ENCODE measurements at places on chromosomes 3 and 15.

- no peak for DNase-seq
Observed at GRCh38 chr3:190003681-190004123, 117.0 kb downstream of the P3H2 start.

DNA sequence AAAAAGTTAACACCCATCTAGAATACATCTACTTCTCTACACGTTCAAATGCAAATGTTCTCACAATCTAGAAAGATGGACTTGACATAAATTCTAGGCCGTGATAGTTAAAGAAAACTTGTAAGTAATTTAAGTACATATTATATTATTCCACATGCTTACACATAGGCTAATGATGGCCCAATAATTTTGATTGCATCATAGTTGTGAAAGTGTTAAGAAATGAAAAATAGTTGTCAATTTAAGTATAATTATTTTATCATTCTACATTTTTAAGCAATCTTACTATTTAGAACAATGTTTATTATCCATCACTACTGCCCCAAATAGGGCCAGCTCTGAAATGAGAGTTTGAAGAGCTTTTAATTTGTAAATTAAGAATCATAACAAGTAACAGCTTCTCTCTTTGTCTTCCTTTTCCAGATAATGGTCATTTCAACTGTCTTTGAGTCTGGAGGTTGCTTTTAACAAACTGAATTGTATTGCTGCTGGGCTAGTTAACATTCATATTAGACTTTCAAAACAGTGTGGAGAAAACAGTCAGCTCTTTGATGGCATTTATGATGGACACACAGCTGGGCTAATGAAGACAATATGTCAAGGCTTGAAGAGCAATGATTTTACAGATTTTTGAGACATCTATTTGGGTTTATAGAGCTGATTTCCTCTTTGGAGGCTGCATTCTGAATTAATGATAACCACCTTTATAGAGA, 246.1 kb upstream of the KCNH8 start:
- no peak for DNase-seq

DNA sequence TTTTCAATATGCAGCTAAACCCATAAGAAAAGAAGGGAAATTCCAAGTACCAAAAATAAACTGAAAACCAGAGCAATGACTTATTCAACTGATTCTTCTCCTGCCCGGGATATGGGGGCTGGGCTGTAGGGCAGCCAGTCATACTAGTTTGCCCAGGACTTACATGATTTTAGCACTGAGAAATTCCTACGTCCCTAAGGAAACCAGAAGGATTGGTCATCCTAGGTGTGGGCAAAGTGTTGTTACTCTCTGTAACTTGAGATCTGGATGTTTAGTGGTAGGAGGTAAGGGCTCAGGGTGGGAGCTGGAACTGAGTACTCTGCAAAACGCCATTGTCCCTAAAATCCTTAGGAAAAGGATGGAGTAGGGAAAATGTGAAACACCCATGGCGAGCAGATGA, 1.2 kb upstream of the DAZL start:
- no peak for DNase-seq

GRCh38 chr3:21894459-21895340, 143.7 kb upstream of the ZNF385D start:
- no peak for DNase-seq

DNA sequence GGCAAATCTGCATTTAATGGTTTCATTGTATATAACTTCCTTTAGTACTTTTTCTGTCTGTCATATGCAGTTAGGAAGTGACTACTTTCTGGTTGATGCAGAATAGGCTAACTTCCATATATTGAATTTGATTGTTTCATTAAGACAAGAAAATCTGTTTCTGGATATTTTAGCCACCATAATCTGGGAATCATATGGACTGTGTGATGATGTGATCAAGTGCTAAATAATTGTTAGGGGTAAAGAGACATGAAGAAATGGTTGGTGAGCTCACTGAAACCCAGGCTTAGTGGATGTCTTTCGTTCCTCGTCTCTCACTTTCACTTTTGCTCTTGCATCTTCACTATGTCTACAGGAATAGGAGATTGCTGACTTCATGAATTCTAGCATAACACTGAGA, 3.5 kb upstream of the MNS1 start:
- DNase-seq, result no peak

- no peak for DNase-seq
Observed at GRCh38 chr3:11832981-11833905, 13.4 kb downstream of the TAMM41 start.

DNA sequence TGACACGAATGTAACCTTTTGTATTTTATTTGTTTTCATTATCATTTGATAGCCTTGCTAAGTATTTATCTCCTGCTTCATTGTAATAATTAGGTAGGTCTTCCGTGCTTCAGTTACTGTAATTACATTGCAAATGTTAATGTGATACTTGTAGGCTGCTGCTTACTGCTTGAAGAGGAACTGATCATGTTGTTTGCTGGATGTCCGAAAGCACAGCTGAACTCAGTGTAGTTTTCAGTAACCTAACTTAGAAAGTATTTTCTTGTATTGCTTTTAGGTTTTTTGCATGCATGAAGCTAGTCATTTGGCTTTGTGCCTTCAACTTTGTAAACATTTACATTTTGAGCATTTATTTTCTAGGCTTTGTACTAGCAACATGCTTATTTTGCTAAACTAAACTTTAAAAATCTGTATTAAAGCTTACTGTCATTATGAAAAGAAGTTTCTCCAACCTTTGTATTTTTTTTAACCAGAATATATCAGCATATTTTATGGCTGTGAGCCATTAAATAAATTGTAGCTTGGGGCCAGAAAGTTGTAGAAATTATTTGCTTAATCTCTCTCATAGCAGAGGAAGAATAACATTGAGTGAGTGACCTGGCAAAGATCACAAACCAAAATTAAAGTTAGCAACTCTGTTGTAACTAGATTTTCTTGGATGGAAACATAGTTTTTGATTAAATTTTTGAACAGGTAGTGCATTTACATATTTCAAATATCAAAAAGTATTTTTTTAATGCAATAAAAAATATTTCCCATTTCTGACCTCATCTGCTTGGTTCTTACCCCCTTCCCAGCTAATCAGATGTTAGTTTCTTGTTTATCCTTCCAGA, 30.7 kb downstream of the SACM1L start:
- DNase-seq, result no peak

DNA sequence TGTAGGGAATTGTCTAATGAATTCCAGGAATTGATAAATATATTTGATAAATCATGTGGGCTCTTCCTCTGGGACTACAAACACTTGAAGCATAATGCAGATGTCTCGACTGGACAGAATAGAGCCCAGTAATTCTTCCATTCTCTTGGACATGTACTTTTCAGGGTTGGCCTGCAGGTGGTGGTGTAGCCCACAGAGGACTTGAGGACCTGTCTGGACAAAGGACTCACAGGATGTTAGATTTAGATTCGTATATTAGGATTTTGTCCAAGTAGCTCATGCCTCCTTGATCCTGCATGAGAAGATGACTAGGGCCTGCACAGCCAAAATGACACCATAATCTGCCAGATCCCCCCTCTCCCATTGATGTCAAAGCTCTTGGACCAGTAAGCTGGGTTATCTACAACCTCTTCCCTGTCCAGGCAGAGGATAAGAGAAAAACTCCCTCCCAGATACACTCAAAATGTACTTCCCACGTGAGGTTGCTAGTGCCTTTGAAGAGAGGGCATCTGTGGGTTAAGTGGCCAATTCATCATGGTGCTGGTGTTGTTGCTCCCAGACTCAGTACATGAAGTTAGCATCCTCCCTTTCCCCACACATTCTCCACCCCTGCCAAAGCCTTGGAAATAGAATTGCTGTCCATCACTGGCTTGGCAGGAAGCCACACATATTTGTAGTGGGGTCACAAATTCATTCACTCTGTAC, 88.6 kb upstream of the ZNF280D start:
- no peak for DNase-seq

DNA sequence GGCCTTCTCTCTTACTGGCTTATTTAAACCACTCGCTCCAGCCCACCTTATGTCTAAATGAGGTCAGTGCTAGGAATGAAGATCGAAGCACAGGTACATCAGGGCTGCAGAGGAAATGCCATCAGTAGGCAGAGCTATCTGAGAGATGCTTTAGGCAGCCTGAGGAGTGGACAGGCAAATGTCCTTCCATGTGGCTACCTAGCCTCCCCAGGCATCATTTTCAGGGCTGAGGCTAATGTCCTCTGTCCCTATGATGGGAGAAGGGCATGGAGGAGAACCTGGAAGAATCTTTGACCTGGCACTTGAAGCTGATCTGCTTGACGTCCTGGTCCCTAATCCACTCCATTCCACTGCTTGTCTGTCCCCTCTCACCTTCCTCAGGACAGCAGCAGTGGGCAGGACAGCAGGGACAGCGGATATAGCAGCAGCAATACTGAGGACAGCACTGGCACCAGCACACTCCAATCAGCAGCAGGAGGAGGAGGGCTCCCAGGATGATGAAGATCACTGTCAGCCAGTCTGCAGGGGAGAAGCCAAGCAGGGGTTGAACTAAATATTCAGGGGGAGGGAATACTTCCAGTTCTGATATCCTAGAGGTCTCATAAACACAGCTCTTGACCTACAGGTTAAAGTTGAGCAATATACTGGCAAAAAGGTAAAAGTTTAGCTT, 21.0 kb downstream of the ILDR1 start:
- no peak for DNase-seq

- no peak for DNase-seq
Observed at GRCh38 chr3:142987707-142988106, 13.7 kb upstream of the U2SURP start.

GRCh38 chr3:158420654-158421396, 150.2 kb upstream of the MLF1 start:
- no peak for DNase-seq

DNA sequence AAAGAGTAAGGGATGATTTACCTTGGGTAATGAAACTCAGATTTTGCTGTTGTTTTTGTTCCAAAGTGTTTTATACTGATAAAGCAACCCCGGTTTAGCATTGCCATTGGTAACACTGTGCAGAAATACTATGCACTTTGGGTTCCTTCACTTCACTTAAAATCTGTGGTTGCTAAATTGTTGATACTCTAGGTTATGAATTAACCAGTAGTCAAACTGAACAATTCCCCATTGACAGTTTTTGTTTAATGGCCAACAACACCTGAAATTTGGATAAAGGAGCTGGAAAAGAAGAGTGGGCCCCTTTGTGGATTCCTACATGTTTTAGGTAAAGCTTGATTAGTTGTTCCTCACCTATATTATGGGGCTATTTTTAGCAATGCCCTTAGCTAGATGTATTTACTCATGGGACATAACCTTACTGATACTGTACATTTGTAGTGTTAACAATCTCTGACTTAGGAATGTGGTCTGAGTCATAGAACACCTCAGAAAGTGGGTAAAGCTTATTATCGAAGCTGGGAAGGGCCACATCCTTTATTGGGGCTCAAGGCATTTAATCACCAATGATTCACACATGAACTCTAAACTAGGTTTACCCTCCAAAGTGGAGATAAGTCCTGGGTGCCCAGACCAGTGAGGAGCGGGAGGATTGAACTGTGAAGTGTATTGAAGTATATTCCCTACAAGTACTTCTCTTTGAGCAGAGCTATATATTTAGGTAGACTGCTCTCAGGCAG, 29.5 kb upstream of the THRB start:
- DNase-seq, result no peak

- DNase-seq, result no peak
Observed at GRCh38 chr3:40223856-40224255, 85.7 kb upstream of the EIF1B start.

GRCh38 chr3:27031476-27031875, 337.7 kb downstream of the NEK10 start:
- DNase-seq, result no peak

GRCh38 chr15:65326117-65326526, 21.6 kb downstream of the RNU5B-1 start:
- no peak for DNase-seq

- DNase-seq, result no peak
Observed at GRCh38 chr3:139198186-139198585, 145.6 kb upstream of the MRPS22 start.

DNA sequence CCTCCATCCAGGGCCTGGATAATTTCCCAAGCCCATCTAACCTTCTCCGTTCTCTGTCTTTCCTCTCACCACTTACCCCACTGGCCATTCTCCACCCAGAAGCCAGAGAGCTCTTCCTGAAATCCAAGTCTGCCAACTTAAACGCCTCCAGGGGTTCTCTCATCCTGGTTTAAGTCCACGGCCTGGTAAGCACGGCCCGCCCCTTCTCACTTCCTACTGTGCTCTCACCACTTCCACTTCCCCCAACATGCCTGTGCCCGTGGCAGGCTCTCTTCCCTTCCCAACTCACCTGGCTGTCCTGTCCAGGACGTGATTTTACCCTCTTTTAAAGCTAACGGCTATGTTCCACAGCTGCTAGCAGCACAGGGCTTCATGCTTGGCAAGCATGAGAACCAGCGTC, 1.7 kb upstream of the CX3CR1 start:
- no peak for DNase-seq

- no peak for DNase-seq
Observed at GRCh38 chr3:88641033-88641604, 466.3 kb upstream of the EPHA3 start.

DNA sequence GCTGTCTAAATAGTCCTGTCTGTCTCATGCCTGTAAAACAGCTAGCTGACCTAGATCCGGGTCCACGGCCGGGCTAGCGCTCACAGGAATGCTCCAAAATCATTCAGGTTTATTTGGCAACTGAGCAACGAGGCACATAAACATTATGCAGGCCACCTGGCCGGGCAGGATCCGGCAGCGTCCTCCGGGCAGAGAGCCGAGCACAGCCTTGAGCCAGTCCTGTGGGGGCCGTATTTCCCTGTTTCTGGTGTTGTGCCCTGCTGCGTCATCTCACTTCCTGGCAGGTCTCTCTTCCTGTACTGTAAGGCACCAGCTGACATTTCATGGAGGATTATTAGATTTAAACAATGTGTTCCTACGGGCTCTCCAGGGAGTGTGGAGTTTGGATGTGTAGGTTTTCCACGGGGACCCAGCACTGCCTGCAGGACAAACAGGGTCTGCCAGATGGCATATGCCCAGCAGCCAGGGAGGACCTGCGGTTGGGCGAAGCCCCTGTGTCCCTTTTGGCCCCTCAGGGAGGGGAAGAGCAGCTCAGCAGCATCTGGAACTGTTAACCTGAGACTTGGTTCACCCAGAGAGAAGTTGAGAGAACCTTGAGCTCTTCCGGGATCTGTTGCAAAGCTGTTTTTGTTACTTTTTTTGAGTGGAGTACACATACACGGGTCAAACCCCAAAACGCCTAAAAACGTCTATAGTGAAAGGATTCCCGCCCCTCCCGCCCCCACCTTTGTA, 16.6 kb upstream of the LRRK1 start:
- DNase-seq, result no peak

DNA sequence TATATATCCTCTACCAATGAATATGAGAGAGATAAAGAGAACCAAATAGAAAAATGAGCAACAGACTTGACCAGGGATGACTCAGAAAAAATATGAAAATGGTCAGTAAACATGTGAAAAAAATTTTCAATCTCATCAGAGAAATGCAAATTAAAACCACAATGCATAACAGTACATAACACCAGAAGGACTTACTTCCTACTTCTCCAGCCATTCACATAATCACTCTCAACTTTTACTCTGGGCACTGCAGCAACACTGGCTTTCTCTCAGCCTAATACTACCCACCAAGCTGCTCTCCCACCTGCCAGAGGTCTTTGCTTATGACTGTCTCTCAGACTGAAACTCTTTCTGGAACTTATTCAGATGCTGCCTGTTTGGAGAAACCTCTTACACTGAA, 49.4 kb downstream of the DPH6 start:
- DNase-seq, result no peak
